ENCODE measurements at places on chromosomes 6 and 20.

- no peak for DNase-seq
Observed at GRCh38 chr20:33925867-33926266, 67.8 kb upstream of the RALY start.

GRCh38 chr20:14710951-14711350, 373.5 kb upstream of the FLRT3 start:
- DNase-seq = no peak

GRCh38 chr6:148323344-148323743, 19.3 kb upstream of the SASH1 start:
- DNase-seq = no peak

GRCh38 chr6:133360194-133360593, 119.0 kb downstream of the EYA4 start:
- no peak for DNase-seq

DNA sequence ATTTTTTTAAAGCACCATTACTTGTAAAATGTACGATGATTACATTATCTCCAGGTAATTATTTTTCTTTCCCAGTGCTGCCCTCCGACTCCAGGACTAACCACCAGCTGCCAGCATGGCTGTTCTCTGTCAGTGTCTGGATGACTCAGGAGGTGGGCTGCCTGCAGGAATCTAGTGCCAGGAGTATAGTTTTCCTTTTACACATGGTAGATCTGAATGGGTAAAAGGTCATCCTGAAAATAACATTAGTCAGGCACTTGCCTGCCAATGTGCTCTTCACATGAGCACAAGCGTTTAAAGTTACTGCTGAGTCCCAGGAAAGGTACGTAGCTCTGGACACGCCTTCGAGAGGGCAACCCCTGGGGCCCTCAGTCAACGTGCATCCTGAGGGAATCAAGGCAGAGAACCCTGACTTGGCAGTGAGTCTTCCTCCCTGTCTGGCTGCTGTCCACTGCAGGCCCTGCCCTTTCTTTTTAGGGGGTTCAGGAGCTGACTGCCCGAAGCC, 2.4 kb downstream of the DYNLT1 start:
- no peak for DNase-seq

DNA sequence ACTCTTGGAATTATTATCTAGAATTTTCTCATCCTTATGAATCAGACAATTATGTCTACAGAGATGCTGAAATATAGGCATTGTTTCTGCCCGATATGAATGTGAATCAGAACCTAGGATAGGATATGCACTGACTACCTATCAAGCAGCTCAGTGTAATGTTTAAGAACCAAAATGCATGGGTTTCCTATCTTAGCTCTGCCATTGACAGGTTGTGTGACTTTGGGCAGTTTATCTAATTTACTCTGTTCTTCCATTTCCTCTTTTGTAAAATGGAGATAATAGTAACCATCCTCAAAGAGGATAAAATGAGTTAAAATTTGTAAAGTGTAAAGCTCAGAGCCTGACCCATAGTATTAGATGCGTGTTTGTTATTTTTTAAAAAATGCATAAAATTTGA, 10.2 kb upstream of the AIG1 start:
- DNase-seq = no peak

- DNase-seq = no peak
Observed at GRCh38 chr20:21632031-21632734, 73.3 kb upstream of the PAX1 start.

Data from CD4-positive, alpha-beta T cell treated with Interferon alpha-2 for 1 hour (primary cell).